Caudate nucleus (tissue), 63 donors: ENCODE measurements at places on chromosomes 3 and 15.

DNA sequence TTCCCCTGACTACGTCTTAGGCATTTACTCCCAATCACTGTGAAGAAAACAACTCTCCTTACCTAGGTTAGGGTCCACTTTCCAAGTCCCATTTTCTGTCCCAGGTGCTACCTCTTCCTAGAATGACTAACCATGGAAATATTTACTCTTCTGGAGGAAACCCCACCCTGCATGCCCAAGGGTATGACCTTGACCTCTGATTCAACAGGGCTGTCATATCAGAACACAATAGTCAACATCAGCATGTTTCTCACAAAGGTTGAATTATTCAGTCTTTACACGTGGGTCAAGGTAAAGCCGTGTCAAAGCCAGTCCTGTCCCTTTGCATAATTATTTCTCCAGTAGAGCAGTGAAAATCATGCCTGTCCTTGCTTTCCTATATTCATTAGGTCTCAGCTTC lies 4.3 kb upstream of the FRMD5 start:
- DNase-seq = no peak

DNA sequence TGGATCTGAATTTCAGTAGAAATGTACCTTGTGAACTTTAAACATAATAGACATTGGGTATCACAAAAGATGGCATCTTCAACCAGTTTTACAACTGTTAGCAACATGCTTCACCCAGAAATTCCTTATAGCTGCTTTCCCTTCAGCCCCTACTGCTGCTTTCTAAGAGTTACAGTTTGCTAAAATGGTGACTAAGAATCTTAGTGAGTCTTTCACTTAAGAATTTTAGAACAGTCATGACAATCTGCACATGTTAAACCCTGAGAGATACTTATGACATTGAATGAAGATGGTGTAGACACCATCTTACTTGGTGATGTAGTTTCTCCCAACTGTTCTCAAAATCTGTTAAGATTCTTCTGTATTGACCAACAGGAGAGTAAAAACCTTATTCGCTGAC lies 129.7 kb upstream of the UBE2E1 start:
- no peak for DNase-seq

DNA sequence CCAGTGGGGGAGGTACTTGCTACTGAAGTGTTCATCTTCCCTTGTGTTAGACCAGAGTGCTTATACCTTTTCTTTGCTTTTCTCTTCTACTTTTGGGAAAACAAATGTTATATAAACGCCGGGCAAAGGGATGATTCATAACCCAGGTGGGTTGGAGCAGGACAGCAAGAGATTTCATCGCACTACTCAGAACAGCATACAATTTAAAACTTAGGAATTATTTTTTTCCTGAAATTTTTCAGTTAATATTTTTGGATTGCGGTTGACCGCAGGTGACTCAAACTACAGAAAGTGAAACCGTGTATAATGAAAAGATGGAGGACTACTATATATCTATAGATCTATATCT lies 270.0 kb upstream of the RGMA start:
- DNase-seq = no peak

GRCh38 chr3:110810356-110810755 lies 261.3 kb upstream of the NECTIN3 start:
- no peak for DNase-seq
